ENCODE measurements at places on chromosomes 7 and 10.

- no peak for DNase-seq
These were observed 56.3 kb upstream of the USP6NL start for GRCh38 chr10:11667756-11668155.

- DNase-seq: no peak
These were observed 64.5 kb downstream of the MCMBP start for GRCh38 chr10:119807960-119808697.

- DNase-seq: no peak
These were observed 119.0 kb downstream of the LMBR1 start for GRCh38 chr7:156773966-156774365.

GRCh38 chr10:95328013-95328412, 37.2 kb upstream of the PDLIM1 start:
- DNase-seq: no peak

DNA sequence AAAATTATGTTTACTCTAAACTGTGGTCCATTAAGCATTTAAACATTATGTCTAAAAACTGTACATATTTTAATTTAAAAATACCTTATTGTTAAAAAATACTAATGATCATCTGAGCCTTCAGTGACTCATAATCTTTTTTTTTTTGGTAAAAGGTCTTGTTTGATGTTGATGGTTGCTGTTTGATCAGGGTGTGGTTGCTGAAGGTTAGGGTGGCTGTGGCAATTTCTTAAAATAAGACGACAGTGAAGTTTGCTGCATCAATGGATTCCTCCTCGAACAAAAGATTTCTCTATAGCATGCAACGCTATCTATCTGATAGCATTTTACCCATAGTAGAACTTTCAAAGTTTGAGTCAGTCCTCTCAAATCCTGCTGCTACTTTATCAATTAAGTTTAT, 180.0 kb upstream of the AHR start:
- DNase-seq: no peak

GRCh38 chr7:107977048-107977447, 25.9 kb downstream of the LAMB1 start:
- DNase-seq: no peak

- no peak for DNase-seq
These were observed 67.1 kb upstream of the DNAAF5 start for GRCh38 chr7:659306-659847.

DNA sequence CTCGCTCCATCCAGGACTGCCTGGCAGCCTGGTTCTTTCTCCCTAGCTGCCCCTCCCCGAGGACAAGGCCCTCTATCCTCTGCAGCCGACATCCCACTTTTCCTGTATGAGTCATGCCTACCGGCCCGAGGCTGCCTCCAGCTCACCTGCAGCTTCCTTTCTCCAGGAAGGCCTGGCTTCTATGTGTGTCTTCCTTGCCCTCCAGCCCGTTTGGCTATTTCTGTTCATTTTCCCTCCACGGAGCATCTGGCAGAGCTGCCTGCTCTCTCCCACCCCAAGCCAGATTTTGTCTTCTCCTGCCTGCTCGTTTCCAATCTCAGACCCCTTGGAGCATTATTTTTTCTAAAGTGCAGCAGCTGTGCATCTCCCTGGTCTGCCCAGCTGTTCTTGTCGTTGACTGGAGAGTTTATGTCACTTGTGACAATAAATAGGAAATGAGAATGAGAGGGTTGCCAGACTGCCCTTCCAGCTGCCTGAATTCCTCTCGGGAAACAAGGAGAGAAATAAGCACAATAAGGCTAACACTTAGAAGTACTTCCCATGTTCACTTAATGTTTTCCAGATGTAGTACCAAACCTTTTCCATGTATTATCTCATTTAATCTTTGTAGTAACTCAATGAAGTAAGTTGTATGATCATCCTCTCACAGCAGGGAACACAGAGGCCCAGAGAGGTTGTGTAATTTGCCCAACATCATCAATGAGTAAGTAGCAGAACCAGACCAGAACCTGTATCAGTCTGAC, 19.7 kb downstream of the UBTD1 start:
- DNase-seq: no peak

DNA sequence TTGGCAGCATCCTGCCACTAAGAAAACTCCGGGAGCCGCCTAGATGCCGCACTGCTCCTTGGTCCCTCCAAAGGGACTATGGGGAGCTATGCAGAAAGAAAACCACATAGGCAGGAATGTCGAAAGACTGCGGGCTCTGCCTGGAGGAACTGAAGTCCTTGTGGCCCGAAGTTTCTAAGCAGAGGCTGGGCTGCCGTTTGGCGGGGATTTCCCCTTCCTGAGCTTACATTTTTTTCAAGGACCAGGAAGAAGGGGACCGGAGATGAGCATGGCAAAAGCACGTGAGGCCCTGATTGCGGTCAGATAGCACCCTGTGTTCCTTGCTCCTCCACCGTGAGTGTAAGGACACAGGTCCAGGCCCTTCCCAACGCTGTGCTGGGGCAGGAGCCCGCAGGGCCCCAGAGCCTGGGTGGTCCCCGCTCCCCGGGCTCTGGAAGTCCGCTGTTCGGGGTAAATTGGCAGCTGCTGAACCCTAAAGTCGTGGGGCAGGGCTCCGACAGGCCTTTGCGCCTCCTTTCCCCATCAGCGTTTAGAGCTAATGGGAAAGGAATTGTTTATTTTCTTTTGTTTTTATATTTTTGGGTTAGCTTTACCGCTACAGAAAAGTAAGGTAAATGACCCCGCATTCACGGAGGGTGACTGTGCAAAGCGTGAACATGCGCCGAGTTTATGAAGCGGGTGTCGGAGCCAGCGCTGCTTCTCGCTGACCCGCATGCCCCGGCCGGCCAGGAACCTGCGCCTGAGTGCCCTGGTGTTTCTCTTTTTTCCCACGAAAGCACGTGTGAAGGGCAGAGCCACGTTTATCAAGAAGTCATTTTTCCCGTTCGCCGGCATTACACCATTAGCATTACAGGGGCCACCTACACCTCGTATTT, 356.5 kb upstream of the ZNF32 start:
- DNase-seq: no peak

GRCh38 chr7:114081606-114082425, 163.0 kb upstream of the PPP1R3A start:
- no peak for DNase-seq

DNA sequence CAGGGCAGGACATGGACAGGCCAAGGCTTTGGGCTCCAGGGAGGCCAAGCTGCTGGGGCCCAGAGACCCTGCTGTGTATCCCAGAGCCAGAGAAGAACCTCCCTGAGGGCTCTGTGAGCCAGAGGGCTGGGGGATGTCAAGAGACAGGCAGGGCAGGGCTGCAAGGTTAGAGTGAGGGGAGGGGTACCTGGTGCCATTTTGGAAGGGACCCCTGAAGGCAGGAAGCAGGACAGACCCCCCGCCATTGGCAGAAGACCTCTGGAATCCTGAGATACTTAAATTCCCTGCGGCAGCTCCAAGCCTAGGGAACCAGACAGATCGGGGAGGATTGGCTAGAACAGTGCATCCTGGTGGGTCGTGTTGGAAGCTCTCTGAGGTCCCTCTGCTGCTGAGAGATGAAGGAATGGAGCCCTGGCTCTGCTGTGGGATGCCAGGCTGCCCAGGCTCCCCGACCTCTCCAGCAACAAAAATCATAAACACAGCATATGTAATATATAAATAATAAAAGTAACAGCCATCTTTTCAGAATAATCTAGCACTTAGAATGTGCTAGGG, 75.0 kb downstream of the LHPP start:
- no peak for DNase-seq

- no peak for DNase-seq
These were observed 86.2 kb upstream of the DDC start for GRCh38 chr7:50651271-50651989.

DNA sequence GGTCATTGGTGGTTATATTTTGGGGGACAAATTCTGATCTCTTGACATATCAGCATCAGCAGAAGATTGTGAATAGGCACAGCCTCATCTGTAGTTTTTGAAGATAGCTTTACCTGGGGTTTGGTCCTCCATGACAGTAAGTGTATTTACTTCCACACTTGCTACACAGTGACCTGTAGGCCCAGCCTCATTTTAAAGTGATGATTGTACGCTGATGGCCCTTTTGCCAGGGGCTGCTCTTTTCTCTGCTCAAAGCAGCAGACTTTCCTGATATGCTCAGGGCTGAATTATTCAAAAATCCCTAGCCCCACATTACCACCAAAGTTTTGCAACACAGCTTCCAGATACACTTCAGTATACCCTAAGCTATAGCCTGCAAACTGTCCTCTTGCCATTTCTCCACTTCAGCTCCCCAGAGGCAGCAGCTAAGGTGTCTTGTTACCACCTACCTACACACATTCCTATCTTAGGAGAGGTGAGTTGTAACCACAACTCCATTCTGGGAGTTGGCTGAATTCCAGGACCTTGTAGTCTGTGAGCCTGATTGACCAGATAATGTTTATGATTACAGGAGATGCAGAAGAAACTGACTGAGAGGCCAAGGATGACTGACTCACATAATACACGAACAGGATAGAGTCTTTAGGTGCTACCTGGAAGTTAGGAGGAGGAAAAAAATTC, 6.0 kb downstream of the ASB4 start:
- no peak for DNase-seq

GRCh38 chr7:111290419-111290818, 199.5 kb downstream of the LRRN3 start:
- no peak for DNase-seq

DNA sequence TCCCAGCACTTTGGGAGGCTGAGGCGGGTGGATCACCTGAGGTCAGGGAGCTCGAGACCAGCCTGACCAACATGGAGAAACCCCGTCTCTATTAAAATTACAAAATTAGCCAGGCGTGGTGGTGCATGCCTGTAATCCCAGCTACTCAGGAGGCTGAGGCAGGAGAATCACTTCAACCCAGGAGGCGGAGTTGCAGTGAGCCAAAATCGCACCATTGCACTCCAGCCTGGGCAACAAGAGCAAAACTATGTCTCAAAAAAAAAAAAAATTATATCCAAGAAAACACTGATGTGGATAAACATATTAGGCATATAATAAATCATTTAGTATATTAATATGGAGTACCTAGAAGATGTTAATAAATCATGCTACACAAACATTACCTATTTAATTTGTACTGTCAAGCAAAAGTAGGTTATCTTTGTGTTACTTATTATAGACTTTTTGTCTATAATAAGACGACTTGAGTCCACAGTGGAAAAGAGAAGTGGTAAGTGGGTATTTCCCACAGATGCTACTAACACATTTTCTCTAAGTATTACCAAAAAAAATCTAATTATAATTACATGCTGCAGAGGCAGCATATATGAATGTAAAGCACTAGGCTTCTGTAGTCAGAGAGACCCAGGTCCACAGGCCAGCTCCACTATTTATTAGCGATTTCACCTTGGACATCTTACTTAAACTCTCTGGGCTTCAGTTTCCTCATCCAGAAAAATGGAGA, 34.5 kb downstream of the DNMBP start:
- no peak for DNase-seq

GRCh38 chr7:112405286-112405685, 45.0 kb upstream of the IFRD1 start:
- DNase-seq: no peak

DNA sequence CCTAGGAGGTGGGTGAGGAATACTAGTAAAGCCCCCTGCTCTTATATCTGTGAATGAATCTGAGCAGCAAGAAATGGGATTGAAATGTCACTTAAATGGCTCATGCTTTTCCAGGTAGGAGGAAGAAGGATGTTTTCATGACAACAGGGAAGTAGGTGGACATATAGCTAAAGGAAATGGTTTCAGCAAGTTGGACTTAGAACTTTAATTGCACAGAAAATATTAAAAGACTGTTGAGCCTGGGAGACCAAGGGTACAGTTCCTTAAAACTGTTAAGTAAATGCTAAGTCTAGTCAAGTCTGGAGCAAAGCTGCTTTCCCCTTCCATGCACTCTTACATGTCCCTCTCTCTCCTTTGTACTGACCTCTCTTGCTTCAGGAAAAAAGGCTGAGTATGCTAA, 301.3 kb downstream of the HGF start:
- DNase-seq: no peak

DNA sequence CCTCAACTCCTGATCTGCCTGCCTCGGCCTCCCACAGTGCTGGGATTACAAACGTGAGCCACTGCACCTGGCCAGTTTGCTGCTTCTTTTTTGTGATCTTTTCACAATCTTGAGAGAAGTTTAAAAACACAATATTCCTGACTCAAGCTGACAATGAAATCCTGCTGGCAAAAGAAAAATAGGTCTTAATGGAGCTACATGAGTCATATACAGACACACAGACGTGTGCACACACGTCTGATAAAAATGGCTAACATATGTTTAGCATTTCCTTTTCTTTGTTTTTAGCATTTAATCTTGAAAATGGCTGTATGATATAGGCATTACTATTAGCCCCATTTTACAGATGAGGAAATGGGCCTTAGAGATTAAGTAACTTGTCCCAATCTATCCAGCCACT, 29.4 kb upstream of the RAB18 start:
- no peak for DNase-seq

- DNase-seq: no peak
These were observed 17.5 kb downstream of the ATP6V1F start for GRCh38 chr7:128879939-128880746.

GRCh38 chr7:95342642-95343307, 18.4 kb upstream of the PON1 start:
- DNase-seq: no peak

- no peak for DNase-seq
These were observed 61.2 kb upstream of the TRIM24 start for GRCh38 chr7:138398857-138399256.

DNA sequence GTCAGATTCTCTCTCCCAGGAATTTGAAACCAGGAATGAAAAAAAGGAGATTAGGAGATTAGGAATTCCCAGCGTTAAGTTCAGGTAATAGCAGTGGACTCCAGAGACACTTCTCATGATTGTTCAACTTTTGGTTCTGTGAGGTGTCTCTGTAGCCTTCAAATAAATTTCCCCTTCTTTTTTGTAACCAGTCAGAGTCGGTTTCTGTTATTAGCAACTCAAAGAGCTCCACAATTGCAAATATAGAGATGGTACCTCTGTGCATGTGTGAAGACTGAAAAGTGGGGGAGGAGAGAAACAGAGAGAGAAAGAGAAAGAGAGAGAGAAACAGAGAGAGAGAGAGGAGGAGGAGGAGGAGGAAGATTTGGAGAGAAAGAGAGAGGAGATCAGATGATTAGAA, 112.8 kb upstream of the STEAP1B start:
- no peak for DNase-seq

DNA sequence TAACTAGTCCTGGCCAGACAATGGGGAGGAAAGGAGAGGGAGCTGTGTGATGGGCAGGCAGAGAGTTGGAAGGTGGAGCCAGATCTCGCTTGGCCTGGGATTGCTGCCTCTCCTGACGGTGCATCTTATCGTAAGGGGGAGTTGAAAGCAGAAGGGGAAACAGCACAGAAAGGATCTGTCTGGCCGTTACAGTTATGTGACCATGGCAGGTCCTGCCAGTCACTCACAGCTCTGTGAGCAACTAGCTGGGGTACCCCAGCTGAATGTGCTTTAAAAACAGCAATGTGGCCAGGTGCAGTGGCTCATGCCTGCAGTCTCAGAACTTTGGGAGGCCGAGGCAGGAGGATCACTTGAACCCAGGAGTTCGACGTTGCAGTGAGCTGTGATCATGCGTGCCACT, 8.1 kb downstream of the BLVRA start:
- DNase-seq: no peak

DNA sequence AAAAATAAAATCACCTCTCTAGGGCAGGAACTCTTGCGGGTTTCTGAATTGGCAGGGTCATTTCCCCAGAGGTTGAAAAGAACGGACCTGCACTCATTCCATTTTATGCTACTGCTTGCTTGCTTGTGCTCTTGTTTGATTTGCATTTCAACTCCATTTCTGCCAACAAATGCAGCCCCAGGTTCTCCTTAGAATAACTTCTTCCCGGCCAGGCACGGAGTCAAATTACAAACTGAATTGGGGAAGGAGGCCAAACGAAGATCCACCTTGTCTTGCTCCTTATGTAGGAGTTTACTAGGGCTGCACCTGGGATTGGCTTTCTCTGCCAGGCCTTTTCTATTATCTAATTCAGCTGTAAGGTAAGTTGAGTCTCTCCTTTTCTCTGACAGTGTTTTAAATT, 79.6 kb downstream of the HGF start:
- DNase-seq: no peak

All from memory B cell (primary cell).